ENCODE measurements at places on chromosomes 13 and 19.
A peak's percentile ranks its signal among the peaks of the same experiment; 100 is the strongest.

- peak; percentile 58 for DNase-seq
- peaks cover 18% of the 10 kb centered on the region for H3K4me1 ChIP-seq
- H3K27ac ChIP-seq = peak overlapping the region; percentile 53
- H3K4me3 ChIP-seq = peak overlapping the region; percentile 9
- no peaks in the 10 kb centered on the region for H3K27me3 ChIP-seq
- no peaks in the 10 kb centered on the region for H3K36me3 ChIP-seq
These were observed 53.1 kb downstream of the ARHGAP35 start for GRCh38 chr19:46913852-46914430.

DNA sequence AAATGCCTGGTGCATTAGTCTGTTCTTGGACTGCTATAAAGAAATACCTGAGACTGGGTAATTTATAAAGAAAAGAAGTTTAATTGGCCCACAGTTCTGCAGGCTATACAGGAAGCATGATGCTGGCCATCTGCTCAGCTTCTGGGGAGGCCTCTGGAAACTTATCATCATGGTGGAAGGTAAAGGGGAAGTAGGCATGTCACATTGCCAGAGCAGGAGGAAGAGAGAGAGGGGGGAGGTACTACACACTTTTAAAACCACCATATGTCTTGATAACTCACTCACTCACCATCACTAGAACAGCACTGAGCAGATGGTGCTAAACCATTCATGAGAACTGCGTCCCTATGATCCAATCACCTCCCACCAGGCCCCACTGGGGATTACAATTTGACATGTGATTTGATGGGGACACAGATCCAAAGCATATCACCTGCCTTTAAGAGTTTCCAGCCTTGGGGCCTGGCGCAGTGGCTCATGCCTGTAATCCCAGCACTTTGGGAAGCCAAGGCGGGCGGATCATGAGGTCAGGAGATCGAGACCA, 219.0 kb downstream of the KATNAL1 start:
- no peaks in the 10 kb centered on the region for H3K36me3 ChIP-seq
- DNase-seq = peak; percentile 17
- no peaks in the 10 kb centered on the region for H3K27me3 ChIP-seq
- no peak overlapping the region for H3K27ac ChIP-seq
- H3K4me1 ChIP-seq = no peaks in the 10 kb centered on the region
- H3K4me3 ChIP-seq = no peak overlapping the region

- H3K36me3 ChIP-seq = no peaks in the 10 kb centered on the region
- H3K4me3 ChIP-seq = no peak overlapping the region
- H3K27ac ChIP-seq = no peak overlapping the region
- no peak for DNase-seq
These were observed 929.1 kb downstream of the PCDH9 start for GRCh38 chr13:66301006-66301405.

GRCh38 chr19:19105365-19106055, 32.8 kb downstream of the TMEM161A start:
- peak; percentile 20 for DNase-seq
- H3K4me3 ChIP-seq = peak overlapping the region; percentile 44
- peaks cover 6% of the 10 kb centered on the region for H3K4me1 ChIP-seq

DNA sequence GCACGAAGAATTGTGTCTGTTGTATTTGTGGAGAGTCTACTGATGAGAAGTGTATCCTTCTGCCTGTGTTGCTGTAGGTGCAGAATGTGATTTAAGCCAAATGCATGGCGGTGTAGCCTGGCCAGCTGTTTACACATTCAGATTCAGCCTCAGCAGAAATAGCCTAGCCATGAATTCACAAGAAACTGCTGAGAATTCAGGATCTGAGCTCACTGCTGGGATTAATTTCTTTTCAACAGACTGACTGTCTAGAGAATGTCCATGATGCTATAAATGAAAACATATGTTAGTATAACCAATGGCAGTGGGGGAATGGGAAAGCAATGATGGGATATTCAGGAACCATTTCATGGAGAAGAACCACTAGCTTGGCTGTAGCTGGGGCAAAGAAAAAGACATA, 77.4 kb upstream of the RNF113B start:
- H3K27me3 ChIP-seq = no peaks in the 10 kb centered on the region
- no peak overlapping the region for H3K4me3 ChIP-seq
- peaks cover 32% of the 10 kb centered on the region for H3K4me1 ChIP-seq
- DNase-seq = peak; percentile 57
- peak overlapping the region; percentile 74 for H3K27ac ChIP-seq

- peaks cover 2% of the 10 kb centered on the region for H3K36me3 ChIP-seq
- no peak overlapping the region for H3K4me3 ChIP-seq
- H3K4me1 ChIP-seq = no peaks in the 10 kb centered on the region
- no peak overlapping the region for H3K27ac ChIP-seq
These were observed 54.3 kb downstream of the MICU2 start for GRCh38 chr13:21549633-21550032.

- no peak for DNase-seq
- no peak overlapping the region for H3K4me3 ChIP-seq
- no peaks in the 10 kb centered on the region for H3K36me3 ChIP-seq
These were observed 6.7 kb downstream of the RGCC start for GRCh38 chr13:41463838-41464602.

DNA sequence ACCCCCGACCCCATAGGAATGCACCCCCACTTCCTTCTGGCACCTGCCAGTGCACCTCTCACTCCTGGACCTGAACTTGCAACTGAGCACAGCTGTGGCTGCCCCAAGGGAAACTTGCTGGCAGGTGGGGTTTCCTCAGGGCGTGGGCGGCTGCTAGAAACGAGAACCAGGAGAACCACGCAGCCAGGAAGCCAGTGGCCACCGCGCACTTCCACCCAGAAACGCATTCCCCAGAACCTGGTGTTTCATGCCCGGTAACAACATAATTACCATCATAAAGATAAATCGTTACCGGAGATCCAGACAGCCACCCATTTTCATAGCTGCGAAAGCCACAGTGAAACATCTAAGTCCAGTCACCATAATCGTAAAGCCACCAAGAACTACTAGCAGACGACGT, 75.2 kb upstream of the C13orf46 start:
- H3K27ac ChIP-seq = no peak overlapping the region
- peaks cover 21% of the 10 kb centered on the region for H3K4me1 ChIP-seq
- no peaks in the 10 kb centered on the region for H3K36me3 ChIP-seq
- H3K4me3 ChIP-seq = no peak overlapping the region
- DNase-seq = no peak

GRCh38 chr19:54792814-54793213, 10.6 kb upstream of the KIR2DL4 start:
- no peak for DNase-seq
- no peaks in the 10 kb centered on the region for H3K36me3 ChIP-seq
- no peaks in the 10 kb centered on the region for H3K27me3 ChIP-seq
- H3K4me3 ChIP-seq = no peak overlapping the region
- no peaks in the 10 kb centered on the region for H3K4me1 ChIP-seq

GRCh38 chr13:21758441-21758840, 87.6 kb downstream of the FGF9 start:
- H3K4me1 ChIP-seq = no peaks in the 10 kb centered on the region
- no peak overlapping the region for H3K4me3 ChIP-seq
- no peak for DNase-seq
- no peaks in the 10 kb centered on the region for H3K36me3 ChIP-seq

DNA sequence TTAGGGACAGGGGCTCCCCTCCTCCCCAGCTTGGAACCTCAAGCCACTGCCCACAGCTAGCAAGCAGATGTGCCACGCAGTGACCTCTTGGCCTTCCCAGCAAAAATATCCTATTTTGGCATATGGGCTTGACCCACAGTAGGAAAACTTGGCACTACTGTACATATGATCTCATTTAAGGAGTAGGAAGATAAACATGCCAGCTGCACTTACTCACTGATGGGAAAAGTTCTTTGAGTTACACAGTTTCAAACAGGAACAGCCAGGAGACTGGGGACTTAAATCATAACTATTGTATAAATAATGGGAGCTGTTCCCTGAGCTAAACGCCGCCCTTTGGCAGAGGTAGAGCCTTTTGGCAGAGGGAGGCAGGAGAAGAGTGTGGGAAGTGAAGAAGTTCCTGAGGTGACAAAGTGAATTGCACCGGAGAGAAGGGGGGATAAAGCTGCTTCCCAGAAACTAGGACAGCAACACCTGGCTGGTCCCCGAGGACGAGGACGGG, 6.1 kb downstream of the SACS start:
- peak overlapping the region; percentile 37 for H3K4me3 ChIP-seq
- peak overlapping the region; percentile 99 for H3K27ac ChIP-seq
- H3K4me1 ChIP-seq = peaks cover 32% of the 10 kb centered on the region
- peaks cover 5% of the 10 kb centered on the region for H3K36me3 ChIP-seq

DNA sequence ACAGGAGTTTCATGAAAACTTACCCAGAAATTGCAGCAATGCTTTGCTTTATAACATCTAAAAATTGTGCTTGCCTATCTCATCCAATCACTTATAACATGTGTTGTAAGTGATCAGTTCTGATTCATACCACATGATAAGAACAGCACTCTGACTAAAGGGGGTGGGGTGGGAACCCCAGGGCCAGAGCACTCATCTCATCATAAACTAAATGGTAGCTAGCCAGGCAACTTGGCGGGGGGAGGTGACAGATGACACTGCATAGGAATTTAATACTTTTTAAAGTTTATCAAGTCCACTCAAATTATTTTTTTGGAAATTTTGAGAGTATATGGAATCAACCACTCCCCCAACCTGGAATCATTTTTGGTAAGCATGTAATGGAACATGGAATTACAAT, 42.1 kb downstream of the FOXO1 start:
- DNase-seq = peak; percentile 23
- no peak overlapping the region for H3K4me3 ChIP-seq
- no peak overlapping the region for H3K27ac ChIP-seq
- H3K4me1 ChIP-seq = no peaks in the 10 kb centered on the region
- no peaks in the 10 kb centered on the region for H3K36me3 ChIP-seq

- DNase-seq = no peak
- no peaks in the 10 kb centered on the region for H3K4me1 ChIP-seq
- H3K36me3 ChIP-seq = no peaks in the 10 kb centered on the region
- H3K4me3 ChIP-seq = no peak overlapping the region
- no peaks in the 10 kb centered on the region for H3K27me3 ChIP-seq
These were observed 91.9 kb downstream of the SPACA7 start for GRCh38 chr13:112468069-112468468.

- no peak overlapping the region for H3K4me3 ChIP-seq
- H3K27ac ChIP-seq = no peak overlapping the region
- no peaks in the 10 kb centered on the region for H3K36me3 ChIP-seq
- no peaks in the 10 kb centered on the region for H3K4me1 ChIP-seq
- H3K27me3 ChIP-seq = no peaks in the 10 kb centered on the region
These were observed 69.3 kb downstream of the NHLRC3 start for GRCh38 chr13:39107561-39107960.

All from astrocyte (in vitro differentiated cells and primary cell).